ENCODE measurements at places on chromosomes 5 and 9. TPM values are rescaled to one million over a fixed set of nuclear protein-coding genes. Genes with fewer than 3 reads are reported as not detected.
A peak's percentile ranks its signal among the peaks of the same experiment; 100 is the strongest.

The CSNK1G3 gene
- 37.8 TPM for total RNA-seq

The KCNT1 gene
- total RNA-seq, result not detected

The PCDHA12 gene
- total RNA-seq, result not detected

DNA sequence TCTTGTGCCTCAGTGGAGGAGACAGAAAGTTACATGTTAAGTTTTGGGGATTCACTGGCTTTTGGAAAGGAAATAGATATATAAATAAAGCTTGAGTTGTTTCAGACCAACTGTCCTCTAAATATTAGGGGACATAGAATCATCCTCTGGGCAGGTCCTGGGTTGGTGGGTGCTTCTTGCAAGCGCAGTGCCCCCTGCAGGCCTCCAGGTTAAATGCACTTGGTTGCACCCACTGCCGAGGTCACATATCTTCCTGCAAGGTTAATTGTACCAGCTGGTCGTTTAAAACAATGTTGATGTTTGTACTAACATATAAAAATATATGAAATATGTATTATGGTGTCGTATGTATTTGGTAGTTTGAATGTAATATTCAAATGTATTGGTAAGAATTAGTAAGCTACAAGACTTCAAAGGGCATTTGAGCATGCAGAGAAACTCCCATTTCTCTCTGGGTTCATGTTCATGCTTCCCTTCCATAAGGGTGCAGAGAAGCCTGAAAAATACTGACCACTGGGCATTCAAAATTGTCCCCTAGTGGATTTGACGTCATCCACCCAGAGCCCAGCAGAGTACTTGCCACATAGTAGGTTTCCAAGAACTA, 87.0 kb downstream of the ZNF618 start:
- peak; percentile 60 for DNase-seq

- no peak for DNase-seq
Measured at GRCh38 chr5:102794047-102794446, 38.9 kb downstream of the PAM start.

Data from activated CD4-positive, alpha-beta memory T cell treated with anti-CD3 and anti-CD28 coated beads for 36 hours (primary cell).